ENCODE measurements at places on chromosomes 3 and 15.

DNA sequence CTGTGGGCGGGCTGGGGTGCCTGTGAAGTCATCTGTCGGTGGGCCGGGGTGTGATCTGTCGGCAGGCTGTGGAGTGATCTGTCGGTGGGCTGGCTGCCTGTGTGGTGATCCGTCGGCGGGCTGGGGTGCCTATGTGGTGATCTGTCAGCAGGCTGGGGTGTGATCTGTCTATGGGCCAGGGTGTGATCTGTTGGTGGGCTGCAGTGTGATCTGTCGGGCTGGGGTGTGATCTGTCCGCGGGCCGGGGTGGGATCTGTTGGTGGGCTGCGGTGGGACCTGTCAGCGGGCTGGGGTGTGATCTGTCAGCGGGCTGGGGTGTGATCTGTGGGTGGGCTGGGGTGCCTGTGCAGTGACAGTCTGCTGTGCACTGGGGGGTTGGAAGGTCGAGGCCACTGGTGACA is 204.5 kb downstream of the XXYLT1 start:
- DNase-seq: no peak

DNA sequence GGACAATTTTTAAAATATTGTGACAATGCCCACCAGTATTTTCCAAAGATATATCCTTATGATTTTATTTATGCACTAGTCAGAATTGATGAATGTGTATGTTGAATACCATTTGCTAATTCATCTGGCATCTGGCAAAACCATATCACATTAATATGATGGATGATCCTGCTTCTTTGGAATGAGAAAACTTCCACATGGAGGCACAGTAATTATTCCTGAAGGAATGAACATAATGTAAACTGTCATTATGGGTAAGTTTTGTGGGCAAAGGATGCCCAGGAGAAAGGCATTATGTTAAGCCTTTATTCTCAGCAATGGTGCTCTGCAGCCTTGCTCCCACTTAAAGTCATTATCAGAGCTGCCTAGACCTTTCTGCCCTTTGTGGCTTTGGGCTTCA is 113.0 kb upstream of the MME start:
- no peak for DNase-seq

DNA sequence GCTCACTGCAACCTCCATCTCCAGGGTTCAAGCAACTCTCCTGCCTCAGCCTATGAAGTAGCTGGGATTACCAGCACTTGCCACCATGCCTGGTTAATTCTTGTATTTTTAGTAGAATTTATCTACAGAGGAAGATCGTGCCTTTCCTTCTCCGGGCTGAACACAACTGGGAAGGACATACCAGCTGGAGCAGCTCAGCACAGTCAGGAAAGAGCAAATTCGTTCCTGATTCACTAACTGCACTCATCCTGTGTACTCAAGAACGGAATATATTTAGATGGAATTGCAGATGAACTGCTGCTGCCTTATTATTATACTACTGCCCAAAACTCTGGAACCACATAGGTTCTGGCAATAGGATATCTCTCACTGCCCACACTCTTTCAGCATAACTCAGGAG is 27.1 kb upstream of the P4HTM start:
- no peak for DNase-seq

DNA sequence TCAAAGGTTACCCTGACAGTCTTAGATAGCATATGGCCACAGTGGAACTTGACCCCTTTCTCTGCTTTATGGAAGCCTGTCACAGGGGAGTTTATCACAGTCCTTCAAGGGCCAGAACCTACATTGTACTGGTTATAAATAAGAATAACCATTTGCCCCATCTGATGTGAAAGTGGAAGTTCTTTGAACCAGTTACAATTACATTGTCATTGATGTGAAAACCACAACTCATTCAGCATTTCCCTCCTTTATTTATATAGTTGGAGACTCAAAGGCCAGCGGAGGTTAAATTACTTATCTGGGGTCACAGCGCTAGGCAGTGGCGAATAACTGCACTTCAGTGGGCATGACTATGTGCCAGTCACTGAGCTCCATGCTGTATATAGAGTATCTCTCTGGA is 60.5 kb upstream of the TBC1D5 start:
- no peak for DNase-seq

GRCh38 chr15:30984118-30984517 is 7.3 kb downstream of the MTMR10 start:
- DNase-seq: no peak

Data from NCI-H82 (cell line).